ENCODE measurements at places on chromosomes 12 and 14.

- DNase-seq, result no peak
Measured at GRCh38 chr14:31122098-31122611, 85.4 kb downstream of the HECTD1 start.

- DNase-seq, result peak; percentile 11
Measured at GRCh38 chr12:57276935-57277563, 26.1 kb upstream of the STAC3 start.

DNA sequence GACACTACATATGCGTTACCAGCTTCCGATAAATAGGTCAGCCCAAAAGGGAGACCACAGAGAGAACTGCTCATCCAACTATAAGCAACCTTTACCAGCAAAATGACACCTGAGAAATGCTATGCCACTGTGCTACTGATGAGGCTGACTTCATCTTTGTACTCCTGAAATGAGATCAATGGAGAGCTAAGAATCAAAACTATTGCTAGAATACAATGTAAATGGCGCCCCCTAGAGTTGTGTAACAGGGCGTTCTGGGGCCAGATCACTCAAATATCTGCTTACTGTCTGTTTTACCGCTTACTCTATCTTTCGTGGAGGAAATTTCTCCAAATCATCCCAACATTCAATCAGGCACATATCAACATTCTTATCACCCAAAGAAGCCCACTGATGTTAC lies 4.6 kb downstream of the ZNF384 start:
- peak; percentile 44 for DNase-seq

- no peak for DNase-seq
Measured at GRCh38 chr12:93686572-93687356, 9.6 kb downstream of the CRADD start.

DNA sequence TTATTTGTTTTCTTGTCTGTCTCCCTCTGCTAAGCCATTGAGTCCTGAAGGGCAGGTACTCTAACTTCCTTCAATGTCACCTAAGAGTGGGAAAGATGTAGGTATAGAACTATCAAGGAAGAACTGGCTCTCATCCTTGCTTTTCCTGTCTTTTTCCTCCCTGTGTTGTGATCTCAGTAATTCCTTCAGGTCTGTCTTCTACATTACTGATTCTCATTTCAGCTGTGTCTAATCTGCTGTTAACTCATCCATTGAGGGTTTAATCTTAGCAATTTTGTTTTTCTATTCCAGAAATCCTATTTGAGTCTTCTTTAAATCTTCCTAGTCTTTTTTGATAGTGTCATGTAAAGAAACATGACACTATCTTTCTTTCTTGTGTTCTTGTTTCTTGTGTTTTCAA lies 124.5 kb upstream of the PLXNC1 start:
- no peak for DNase-seq

DNA sequence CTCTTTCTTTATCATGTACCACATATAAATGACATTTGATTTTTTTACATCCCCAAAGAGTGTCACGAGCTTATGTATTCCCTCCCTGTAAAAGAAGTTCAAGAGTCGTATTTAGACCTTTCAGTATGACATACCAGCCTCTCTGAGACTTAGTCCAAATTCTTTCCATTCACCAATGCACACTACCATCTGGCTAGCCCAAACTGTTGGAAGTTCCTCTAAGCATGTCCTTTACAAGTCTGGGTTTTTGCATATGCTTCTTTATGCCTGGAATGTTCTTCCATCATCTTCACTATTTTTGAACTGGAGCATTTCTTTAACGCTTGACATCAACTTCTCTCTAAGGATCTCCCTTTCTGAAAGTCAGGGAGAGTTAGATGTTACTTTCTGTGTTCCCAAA lies 68.5 kb upstream of the RGS6 start:
- no peak for DNase-seq

- DNase-seq, result no peak
Measured at GRCh38 chr14:75191100-75191499, 14.7 kb upstream of the TMED10 start.

GRCh38 chr14:26204366-26204727 lies 393.5 kb downstream of the NOVA1 start:
- no peak for DNase-seq

- no peak for DNase-seq
Measured at GRCh38 chr12:94167071-94167755, 18.8 kb downstream of the PLXNC1 start.

DNA sequence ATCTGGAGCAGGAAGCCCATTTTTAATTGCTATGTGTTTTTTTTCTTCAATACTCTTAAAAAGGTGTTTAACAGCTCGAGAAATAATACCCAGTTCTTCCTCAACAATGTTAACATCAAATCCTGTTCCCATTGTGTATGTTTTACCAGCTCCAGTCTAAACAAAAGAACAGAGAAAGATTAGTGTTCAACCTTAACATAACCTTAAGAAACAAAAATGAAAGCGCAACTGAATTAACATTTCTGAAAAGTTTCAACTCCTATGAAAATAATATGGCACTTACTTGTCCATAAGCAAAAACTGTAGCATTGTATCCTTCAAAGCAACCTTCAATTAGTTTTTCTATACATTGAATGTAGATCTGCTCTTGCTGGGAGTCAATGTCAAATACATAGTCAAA lies 73.2 kb downstream of the KIF21A start:
- no peak for DNase-seq

DNA sequence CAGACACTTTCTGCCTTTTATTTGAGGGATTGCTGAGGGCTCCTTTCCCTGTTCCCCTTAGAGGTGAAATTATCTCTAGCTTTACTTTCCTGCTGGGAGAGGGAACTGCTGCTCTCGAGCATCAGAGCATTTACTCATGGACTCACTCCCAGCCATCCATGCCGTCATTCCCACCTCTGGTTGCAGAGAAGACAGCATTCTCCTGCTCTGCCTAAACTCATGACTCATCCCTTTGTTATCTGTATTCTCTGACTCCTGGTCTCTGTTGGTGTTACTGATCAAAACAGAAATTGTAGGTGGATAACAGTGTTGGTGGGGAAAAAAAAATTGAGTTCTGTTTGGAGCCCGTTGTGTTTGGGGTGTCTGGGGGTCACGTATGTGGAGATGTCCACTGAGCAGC lies 159.3 kb downstream of the TTC8 start:
- peak; percentile 92 for DNase-seq

GRCh38 chr14:95496690-95497259 lies 19.7 kb downstream of the SYNE3 start:
- no peak for DNase-seq

DNA sequence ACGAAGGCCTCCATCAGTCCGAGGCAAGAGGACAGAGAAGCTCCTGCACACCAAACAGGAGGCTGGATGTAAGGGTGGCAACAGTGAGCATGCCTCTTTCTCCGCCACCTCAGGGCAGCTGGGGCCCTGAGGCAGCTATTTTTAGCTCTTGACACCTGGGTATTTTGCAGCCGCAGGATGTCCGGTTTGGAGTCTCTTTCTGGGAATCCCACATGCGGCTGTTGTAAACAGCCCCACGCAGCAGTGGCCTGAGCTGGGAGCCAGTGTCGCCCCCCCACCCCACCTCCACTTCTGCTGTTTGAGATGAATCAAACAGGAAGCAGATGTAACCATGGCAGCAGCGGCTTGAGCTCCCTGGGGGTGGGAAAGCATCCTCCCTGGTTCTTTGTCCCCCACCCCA lies 11.7 kb downstream of the HDAC7 start:
- DNase-seq, result peak; percentile 73

DNA sequence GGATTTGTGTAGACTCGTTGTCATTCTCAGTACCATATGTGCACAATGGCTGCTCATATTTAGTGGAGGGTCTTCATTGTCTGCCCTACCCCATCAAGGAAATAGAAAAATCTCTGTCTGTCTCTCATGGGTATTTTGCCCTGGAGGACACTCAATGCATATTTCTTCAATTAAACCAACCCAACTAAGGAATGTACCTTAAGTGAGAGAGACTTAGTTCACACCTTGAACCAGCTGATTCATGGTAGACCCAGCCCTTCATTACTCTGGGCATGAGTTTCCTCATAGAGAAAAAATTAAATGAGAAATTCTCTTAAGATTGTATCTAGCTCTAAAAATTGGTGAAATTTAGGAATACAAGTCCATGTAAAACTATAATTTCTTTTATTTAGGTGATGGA lies 107.1 kb upstream of the PLEKHG7 start:
- DNase-seq, result no peak

DNA sequence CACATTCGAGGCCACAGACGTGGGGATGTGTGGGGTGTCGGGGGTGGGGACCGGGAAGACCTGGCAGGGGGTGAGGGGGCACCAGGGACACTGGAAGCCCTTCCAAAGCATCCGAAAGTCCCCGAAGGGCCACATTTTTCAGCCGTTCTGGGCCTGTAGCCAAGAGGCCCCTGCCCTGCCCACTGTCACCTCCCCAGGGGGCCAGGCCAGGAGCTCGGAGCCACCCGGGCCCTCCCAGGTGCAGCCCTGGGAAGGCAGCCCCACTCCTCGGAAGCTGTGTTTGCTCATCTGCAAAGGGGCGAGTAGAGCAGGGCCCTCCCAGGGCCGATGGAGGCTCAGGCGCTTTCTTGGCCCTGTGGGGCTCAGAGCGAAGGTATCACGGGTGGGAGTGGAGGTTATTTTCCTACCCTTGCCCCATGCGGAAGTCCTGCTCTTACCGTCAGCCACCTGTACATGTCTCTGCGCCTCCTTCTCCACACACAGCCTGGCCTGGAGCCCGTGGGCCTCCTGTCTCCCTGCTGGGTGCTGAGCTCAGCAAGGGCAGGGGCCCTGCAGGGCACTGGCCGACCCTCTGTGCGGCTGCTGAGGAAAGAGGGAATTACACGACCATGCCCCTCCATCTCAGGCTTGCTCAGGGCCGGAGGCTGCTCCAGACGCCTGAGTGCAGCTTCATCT lies 27.2 kb downstream of the NOC4L start:
- no peak for DNase-seq

DNA sequence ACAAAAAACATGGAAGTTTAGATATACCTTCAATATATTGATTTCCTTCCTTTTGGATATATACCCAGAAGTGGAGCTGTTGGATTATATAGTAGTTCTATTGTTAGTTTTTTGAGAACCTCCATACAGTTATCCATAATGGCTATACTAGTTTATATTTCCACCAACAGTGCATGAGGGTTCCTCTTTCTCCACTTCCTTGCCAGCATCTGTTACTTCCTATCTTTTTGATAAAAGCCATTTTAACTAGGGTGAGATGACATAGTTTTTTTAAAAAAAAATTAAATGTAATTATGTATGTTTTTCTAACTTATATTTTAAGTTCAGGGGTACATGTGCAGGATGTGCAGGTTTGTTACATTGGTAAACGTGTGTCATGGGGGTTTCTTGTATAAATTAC lies 10.0 kb upstream of the SLC38A4 start:
- no peak for DNase-seq

GRCh38 chr12:100043631-100044030 lies 58.9 kb upstream of the ANKS1B start:
- peak; percentile 33 for DNase-seq

GRCh38 chr14:39621678-39622077 lies 189.4 kb upstream of the FBXO33 start:
- no peak for DNase-seq

DNA sequence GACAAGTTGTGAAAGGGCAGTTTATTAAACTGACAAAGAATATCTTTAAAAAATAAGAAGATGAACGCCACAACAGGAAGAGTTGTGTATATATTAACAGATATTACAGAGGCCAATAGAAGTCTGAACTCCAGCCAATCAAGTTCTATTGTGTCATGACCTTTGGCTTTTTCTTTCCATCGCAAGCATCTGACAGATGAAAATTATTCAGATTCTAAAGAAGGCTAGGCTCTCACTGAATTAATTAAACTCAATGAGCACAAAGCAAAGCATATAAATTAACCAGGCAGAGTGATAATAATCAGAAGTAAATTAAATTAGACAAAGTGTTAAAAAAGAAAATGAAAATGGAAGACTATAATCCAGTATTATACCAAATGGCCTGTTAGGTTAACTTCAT lies 62.0 kb upstream of the PYGL start:
- DNase-seq, result no peak

DNA sequence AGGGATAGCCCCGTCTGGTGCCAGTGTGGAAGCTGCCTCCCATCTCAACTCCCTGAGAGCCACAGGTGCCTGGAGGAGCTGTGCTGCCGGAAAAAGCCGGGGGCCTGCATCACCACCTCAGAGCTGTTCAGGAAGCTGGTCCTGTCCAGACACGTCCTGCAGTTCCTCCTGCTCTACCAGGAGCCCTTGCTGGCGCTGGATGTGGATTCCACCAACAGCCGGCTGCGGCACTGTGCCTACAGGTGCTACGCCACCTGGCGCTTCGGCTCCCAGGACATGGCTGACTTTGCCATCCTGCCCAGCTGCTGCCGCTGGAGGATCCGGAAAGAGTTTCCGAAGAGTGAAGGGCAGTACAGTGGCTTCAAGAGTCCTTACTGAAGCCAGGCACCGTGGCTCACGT lies 25.5 kb upstream of the P2RX4 start:
- no peak for DNase-seq

DNA sequence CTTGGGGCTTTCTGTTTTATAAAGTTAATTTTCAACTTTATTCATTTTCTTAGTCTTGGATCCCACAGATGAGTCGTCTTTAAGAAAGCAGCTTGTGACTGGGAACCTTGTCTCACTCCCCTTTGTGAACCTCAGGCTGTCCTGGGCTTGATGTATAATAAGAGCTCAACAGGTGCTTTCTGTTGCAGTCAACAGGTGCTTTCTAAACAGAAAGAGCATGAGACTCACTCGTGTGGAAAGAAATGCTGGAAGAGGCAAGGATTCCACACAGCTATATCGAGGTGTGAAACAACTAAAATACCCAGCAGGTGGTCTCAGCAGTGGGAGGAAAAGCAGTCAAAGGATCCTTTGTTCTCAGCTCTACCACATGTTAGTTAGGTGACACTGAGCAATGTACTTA lies 398.9 kb downstream of the EGLN3 start:
- DNase-seq, result no peak

DNA sequence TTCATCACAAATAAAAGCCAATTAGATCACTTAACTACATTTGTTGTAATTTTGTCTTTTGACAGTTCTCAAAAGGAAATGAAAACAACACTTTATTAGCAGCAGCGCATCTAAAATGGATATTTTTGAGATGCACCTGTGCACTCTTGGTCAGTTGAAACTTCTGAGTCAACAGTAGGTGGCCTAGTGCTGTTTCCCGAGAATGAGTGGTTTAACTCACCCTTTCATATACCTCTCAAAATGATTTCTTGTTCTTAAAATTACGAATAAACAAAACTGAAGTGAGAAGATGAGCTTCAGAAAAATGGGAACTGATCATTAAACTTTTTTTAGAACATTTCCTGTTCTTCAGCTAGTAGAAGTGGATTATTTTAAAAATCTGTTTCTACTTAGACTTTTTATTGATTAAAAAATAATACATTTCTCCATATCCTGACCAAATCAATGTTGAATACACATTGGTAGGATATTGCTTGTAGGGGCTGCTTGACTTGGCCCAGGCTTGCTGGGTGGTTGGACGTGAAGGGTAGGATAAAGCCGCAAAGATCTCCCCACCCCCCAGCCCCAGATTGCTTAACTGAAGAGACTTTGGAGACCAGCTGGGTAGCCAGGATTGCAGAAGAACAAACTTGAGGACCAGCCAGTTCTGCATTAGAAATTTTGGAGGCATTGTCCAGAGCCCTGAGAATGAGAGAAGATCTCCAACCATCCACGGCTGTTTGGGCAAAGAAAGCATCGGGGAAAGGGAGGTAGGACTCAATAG lies 22.3 kb upstream of the STK38L start:
- no peak for DNase-seq

- peak; percentile 12 for DNase-seq
Measured at GRCh38 chr12:52022841-52023181, 16.1 kb downstream of the TAMALIN start.

GRCh38 chr12:98530068-98530467 lies 14.7 kb downstream of the TMPO start:
- no peak for DNase-seq

All from M059J (cell line).